ENCODE measurements at places on chromosomes 6 and 20.

DNA sequence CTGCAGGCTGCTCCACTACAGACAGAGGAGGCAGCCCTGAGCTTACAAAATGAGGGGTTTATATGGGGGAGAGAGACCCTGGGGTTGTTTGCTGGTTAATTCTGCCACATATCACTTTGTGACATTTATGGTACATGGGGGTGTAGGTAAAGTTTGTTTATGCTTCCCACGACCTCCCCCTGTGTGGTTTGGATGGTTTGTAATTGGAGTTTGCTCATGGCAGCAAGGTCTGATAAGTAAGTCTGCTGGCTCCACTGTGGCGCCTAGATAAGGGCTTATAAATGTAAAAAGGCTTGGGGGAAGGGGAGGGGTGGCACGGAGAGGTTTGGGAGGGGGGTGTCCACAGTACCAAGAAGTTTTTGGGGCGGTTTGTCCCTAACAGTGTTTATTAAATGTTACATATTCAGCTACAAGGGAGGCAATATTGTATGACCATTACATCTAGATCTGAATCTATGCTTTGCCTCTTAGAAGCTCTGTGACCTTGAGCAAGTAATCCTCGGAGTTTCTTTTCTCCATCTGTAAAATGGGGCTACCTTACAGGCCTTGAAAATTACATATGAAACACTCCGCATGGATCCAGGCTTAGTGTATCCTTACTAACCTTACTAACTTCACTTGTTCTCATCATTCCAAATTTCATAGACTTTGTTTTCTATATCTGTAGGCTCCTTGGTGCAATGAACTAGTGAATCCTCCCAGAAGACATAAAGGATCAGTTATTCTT lies 204.8 kb upstream of the NOX3 start:
- DNase-seq, result no peak

- DNase-seq, result no peak
Observed at GRCh38 chr6:12814015-12814414, 97.4 kb downstream of the PHACTR1 start.

DNA sequence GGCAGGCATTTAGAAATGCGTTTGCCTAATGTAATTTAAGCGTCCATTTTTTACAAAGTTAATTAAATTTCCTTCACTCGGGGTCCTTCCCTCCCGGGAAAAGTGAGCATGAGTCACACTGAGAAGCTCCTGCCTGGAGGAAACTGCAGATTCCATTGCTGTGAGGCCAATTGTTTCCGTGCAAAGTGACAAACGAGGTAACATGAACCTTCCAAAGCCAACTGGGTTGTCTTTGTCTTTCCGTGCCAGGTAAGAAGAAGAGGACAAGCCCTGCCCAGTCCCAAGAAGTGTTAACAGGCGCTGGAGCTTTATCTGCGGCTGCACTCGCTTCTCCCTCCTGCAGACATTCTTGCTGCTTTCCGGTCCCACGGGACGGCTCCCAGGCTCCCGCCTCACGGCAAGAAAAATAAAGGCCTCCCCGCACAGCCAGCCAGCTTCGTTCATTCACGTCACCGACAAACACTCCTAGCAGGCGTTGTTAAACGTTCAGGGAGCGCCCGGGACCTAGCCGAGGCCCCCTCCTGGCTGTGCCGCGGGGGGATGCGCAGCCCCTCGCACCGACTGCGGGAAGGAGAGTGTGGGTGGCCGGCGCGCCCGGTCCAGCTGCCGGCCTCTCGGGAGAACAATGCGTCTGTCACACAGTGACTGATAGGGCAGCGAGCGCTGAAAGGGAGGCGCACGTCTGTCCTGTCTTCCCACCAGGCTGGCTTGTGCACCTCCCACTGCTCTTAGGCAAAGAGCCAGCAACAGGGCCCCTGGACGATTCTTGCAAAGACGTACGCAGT lies 61.5 kb upstream of the HDDC2 start:
- no peak for DNase-seq

DNA sequence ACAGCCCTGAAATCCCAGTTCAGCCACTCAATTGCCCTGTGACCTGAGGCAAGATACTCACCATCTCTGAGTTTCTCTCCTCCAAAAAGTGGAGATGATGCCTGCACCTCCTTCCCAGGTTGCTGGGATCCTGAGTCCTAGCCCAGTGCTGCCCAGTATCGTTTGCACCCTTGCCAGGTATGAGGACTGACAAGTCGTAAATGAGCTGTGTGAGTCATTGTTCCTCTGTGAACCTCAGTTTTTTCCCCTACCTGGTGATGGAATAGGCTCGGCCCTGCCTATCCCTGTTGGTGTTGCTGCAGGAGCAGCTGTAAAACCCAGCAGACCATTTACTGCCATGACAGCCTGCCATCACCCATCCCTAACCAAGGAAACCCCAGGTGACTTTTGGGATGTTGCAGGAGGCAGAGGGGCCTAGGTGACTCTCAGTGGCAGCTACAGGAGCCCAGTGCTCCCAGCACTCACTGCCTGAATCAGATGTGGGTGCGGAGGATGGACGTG lies 229.3 kb downstream of the SYNDIG1 start:
- no peak for DNase-seq

- DNase-seq, result peak; percentile 4
Observed at GRCh38 chr6:166998256-166999144, 697 bp upstream of the CEP43 start.

- DNase-seq, result no peak
Observed at GRCh38 chr6:7794509-7794908, 68.6 kb downstream of the BMP6 start.

DNA sequence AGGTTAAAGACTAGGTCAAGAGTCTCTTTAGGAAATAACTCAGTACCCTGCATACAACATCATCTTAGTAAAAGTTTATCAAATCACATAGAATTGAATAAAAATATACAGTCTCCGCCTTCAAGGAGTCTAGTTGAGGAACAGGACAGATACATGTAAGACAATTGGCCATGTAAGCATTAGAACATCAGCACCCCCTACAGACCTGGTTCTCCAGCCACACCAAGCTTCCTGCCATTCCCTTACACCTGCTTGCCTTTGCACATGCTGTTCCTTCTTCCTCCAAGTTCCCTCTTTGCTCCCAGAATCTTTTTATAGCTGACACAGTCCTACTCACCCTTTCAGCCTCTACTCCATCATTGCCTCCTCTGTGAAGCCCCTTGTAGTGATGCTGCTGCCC lies 187.8 kb upstream of the LRFN2 start:
- DNase-seq, result no peak

- DNase-seq, result no peak
Observed at GRCh38 chr6:30881392-30882203, 2.7 kb upstream of the DDR1 start.

DNA sequence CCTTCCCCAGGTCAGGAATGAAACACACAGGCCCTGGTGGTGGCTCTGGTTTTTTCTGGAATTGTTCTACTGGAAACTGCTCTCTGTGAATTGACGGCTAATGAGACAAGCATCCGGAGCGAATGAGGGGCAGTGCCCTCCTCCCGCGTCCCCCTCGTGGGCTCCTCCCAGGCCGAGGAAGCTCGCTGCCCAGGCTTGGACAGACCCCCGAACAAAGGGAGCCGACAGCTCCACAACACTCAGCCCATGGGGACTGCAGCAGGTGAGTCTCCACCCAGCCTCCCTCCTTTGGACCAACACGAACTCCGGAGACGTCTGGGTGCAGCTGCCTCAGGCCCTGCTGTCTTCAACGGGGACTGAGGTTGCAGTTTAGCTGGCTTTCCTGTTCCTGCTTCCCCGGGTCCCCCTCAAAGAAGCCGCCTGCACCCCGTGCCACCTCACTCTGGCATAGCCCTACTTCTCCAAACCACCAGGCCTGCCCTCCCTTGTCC lies 31.3 kb upstream of the AFDN start:
- DNase-seq, result no peak

DNA sequence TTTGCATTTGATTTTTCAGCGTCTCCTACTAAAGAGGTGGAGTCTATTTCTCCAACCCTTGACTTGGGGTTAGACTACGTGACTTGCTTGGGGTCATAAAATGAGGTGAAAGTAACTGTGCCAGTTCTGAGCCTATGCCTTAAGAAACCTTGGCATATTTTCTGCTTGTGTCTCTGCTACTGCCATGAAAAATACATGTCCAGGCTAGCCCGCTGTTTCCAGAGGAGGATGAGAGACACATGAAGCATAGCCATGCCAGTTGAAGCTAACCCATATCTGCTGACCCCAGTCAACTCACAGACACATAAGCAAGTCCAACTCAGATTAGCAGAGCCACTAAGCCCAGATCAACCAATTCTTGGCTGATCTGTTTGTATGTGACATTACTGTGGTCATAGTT lies 38.7 kb downstream of the SCP2D1 start:
- DNase-seq, result no peak

DNA sequence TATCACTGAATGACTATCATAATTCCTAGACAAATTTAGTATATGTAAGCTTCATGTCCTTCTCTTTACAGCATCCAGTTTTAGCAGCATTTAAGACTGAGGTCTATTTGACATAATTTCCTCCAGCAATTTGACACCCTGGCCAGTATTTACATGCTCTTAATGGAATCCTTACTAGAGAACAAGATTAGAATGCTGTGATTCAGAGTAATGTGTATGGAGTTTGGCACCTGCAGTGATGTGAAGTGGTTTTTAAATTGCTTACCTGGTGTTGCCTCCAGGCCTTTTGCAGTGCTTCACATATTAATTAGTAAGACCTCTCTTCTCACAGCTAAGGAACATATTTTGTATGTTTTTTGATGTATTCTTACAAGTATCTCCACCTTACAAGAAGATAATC lies 9.8 kb downstream of the NKX2-4 start:
- no peak for DNase-seq

GRCh38 chr20:34536798-34537394 lies 20.7 kb downstream of the DYNLRB1 start:
- peak; percentile 35 for DNase-seq

GRCh38 chr6:131945971-131946370 lies 5.2 kb downstream of the CCN2 start:
- DNase-seq, result no peak

DNA sequence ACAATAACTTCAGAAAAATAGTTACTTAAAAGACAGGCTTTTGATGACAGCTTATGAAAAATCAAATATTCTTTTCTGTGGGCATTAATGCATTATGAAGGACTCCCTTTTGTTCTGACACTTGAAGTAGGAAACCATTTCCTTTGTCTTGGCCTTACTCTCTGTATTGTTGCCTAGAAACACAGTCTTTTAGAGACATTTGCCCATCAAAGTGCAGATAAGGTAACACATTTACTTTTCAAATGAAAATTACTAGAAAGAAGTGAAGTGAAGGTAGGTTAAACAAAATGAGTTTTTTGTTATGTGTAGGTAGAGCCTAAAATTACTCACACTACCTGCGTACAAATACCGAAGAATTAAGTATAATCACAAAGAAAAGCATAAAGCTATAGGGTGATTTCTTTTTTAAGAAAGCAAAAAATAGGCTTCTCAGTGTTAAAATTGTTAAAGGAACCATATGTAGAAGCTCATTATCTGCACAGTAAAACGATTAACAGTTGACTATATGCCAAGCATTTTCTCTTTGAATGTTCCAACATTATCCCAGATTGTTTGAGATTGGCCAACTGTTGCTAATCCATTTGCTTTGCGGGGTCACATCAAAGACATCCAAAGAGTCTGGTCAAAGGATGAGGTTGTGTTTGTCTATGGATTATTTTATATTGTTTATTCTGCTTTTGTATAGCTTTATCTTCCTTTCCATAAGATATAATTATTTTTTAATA lies 542.0 kb upstream of the RNF217 start:
- no peak for DNase-seq

DNA sequence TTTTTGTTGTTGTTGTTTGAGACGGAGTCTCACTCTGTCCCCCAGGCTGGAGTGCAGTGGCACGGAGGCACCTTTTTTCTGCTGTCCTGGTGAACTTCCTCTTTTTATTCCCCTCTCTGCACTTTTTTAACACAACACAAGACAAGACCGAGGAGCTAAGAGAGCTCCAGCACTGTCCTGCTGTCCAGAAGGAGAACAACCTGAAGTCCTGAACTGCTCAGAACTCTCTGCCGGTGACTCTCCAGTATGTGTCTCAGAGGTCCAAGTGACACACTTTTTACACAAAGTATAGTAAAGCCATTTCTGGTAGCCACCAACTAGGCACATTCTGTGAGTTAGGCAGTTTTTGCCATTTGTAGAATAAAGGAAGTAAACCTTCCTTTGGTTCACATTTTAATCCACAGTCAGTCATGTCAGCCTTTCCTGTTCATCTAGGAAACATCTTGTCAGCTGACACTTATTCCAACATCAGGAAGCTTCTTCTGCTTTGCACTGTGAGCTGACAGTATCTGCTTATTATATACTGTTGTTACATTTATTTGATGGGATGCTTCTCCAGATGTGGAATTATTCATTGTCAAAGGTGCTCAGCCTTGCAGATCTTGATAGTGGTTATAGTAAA lies 28.1 kb upstream of the TXNDC5 start:
- no peak for DNase-seq

- DNase-seq, result no peak
Observed at GRCh38 chr6:105474234-105474633, 71.4 kb upstream of the PREP start.

DNA sequence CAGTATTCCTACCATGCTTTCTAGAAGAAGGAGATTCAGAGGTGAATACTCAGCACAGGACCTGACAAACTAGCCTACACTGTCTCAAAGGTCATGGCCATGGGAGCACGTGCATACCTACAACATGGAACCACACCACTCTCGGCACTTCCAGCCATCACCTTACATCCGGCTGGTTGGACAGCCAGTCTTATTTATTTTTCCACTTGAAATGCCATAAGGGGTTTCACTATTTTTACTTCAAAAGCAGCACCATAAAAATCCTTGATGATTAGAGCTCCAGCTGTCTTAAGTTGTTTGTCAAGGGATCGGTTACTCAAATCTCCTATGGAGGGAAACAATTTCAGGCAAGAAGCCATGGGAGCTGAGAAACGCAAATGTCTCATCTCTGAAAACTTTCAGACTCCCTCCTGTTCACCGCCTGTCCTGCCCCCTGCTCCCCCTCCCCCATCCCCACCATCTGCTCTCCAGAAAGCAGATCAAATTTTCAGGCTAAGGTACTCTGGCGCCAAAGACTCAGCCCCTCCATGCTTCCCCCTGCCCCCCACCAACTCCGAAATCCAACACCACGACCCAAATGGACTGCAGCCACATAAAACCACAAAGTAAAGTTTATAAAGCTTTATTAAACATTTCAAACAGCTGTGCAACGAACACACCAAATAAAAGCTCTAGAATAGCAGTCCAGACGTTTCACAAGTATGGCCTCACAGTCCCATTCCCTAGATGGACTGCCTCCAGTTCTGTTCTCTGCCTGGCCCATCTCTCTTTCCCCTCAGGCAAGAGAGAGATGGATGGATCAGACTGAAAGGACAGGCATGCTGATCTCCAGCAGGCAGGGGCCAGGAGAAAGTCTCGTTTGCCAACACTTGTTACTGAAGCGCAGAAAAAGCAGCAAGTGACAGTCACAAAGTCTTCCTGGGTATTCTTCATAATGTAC lies 4.0 kb upstream of the NNAT start:
- no peak for DNase-seq

Data from activated T-cell treated with anti-CD3 and anti-CD28 coated beads for 48 hours (primary cell).